ENCODE measurements at places on chromosomes 6 and 20.
A peak's percentile ranks its signal among the peaks of the same experiment; 100 is the strongest.

- DNase-seq = no peak
Observed at GRCh38 chr6:165223736-165224135, 85.7 kb downstream of the C6orf118 start.

- no peak for DNase-seq
Observed at GRCh38 chr20:12902992-12903391, 105.8 kb upstream of the SPTLC3 start.

DNA sequence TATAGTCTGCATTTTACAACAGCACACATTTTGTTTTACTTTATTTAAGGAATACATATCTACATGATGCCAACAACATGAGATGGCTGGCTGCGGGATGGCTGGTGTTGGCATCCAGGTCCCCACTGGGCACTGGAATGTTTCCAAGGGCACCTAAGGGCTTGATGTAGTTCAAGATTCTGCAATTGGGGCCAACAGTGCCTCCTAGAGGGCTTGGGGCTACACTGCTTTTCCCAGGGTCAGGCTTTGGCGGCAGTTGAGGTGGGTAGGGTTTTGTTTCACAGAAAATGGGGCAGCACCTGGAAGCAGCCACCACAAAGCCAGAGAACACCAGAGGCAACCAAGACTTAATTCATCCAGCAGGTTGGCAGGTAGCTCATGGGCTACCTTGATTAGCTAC, 202.2 kb upstream of the PRND start:
- DNase-seq = no peak

DNA sequence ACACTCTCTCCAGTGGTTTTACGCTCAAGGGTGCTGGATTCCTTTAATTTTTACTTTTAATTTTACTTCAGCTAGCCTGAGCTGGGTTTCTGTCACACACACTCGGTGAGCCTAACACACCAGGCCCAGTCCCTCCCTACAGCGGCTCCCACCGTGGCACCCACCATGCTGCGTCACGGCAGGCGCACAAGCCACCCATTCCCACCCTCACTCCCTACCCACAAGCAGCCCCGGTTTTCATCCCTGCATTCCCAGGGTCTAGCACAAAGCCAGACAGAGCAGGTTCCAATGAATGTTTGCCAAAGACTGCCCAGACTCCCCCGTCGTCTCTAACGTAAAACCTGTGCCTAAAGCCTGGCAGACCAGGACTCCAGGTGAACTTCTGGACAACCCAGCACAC, 50.3 kb downstream of the MYH7B start:
- DNase-seq = no peak

- no peak for DNase-seq
Observed at GRCh38 chr6:31403283-31404060, at the start of gene MICA. TSS of gene MICA (plus strand) at chr6:31403595. CDS start at chr6:31403633, 38 bp downstream.

DNA sequence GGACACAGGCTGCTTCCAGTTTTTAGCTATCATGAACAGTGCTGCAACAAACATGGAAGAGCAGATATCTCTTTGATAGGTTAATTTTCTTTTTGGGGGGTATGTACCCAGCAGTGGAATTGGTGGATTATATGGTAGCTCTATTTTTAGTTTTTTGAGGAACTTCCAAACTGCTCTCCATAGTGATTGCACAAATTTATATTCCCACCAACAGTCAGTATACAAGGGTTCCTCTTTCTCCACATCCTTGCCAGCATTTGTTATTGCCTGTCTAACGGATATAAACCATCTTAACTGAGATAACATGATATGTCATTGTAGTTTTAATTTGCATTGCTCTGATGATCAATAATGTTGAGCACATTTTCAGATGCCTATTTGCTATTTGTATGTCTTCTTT, 237.6 kb downstream of the MMUT start:
- no peak for DNase-seq

DNA sequence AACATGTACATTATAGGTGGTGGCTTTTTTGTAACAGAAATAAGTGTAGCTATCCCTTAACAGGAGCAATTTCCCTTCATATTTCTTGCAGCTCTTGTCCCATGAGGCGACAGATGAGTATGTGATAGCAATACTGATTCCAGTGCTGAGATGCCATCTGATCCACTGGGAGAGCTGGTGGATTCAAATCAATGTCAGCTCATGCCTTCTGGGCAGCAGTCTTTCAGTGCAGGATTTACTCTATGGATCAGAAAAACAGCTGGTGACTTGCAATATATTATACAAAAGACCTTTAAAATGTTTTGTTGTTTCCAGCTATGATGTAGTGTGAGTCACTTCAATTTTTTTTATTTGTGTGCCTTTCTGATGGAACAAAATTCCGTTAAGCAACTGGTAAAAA, 259.9 kb upstream of the SASH1 start:
- DNase-seq = no peak

DNA sequence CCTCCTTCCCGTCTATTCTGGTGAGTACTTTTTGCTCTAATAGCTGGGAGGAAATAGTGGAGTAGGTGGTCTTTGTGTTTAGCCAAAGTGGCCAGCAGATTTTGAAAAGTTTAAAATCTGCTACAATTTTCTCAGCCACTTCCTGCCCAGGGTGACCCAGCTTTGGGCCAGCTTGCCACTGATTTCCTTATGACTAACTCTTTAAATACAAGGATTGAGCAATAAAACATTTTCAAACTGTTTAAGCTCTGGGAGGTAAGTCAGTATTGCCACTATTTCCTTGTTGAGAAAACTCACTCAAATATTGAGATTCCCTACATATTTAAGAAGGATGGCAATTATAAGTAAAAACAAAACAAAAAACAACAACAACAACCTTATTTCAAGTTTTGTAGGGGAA, 54.5 kb downstream of the TRMT11 start:
- DNase-seq = no peak

GRCh38 chr6:78995346-78995745, 82.7 kb downstream of the PHIP start:
- DNase-seq = no peak

DNA sequence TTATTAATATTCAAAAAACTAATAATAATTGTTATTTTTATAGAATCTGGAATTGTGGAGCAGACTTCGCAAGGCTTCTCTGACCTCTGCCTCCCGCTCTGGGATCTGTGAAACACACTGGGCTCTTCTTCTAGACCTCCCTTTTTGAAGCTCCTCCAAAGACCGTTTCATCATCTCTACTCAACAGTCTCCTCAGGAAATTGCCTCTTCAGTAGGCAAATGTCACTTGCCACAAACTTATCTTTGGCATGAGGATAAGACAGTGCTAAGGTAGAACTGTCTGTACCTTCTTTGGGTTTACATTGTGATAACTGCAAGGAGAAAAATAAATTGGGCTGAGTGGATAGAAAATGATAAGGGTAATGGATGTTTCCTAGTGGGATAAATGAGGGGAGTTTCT, 2.3 kb upstream of the MAS1L start:
- DNase-seq = no peak

DNA sequence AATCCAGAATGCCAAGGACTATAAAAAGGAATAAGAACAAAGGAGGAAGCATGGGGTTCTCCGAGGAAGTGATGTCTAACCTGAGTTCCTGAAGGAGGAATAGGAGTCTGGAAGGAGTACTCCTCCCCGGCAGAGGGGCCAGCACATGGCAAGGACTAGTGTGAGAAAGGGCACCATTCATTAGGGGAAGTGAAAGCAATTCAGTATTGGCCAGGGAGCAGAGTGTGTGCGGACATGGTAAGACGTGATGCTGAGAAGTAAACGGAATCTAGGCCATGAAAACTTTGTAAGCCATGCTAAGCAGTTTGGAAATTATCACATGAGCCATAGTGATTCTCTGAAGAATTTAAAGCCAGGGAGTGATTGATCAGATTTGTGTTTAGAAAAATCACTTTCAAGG, 218.9 kb upstream of the PRDM1 start:
- no peak for DNase-seq

DNA sequence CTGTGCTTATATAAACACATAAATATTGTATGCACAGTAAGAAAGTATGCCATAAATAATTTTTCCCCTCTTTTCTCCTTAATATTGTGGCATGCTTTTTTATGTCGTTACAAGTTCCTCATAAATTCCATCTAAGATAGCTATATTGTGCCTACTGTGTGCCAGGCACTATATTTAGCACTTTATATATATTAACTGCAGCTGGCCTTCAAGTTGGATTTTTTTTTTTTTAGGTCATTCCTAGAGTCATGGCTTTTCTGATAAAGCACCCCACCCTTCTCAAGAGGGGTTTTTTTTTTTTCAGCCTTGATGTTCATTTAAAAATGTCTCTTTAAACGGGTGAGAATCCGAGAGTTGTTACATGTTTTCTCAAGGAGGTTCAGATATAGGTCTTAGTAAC, 42.8 kb upstream of the RNF8 start:
- DNase-seq = no peak

DNA sequence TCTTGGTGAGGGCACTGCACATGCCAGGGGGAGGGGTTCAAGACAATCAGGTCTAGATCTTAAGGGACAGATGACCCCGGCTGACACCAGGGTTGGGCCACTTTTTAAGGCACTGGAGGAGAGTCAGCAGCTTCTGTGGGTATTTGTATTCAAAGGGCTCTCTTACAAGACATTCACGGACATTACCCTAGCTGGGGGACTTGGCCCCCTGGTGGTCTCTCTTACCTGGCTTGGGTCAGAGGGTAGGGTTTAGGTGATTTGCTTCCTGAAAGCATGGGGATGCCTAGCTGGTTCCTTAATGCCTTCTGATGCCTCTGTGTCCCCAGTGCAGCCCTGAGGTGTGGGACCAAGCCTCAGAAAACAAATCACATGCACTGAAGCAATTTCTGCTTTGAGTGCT, 354.7 kb downstream of the CDC5L start:
- no peak for DNase-seq

DNA sequence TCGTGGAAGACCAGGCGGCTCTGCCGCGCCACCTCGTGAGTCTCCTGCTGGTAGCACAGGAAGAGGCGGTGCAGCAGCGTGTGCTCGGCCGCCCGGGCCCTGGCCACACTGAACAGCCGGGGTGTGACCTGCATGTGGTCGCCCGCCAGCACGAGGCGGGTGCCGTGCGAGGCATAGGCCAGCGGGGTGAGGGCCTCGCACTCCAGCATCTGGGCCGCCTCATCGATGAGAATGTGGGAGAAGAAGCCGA, 7.0 kb downstream of the HELZ2 start:
- no peak for DNase-seq

GRCh38 chr6:69584913-69585729, 211.7 kb downstream of the LMBRD1 start:
- no peak for DNase-seq

DNA sequence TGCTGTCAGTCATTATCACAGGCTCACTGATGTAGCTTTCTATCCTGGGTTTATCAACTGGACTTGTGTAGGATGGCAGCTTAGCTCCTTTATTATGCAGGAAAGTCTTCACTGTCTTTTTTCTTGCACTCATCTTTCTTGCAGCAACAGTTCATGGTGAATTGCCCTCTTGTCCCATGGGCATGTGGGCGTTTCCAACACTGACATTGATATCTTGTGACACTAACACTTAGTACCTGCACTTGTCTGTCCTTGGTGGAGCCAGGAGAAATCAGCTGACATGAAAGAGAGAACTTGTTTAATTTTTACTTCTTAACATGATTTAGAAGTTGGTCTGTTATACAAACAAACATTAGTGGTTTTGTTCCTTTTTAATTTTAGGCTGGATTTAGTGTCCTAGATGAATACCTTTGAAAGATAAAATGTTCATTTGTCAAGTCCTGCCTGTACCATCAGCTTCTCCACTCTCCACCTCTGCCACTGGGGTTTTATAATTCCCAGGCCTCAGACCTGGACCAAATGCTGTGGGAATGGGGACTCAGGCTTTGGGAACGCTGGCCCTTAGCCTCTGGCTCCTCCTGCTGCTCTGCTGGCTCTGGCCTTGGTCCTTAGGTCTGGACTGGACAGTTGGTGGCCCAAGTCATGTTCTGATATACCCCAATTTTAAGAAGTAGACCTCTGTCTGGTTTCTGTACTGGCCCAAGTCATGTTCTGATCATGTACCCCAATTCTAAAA, 161.0 kb upstream of the LAMP5 start:
- DNase-seq = no peak

DNA sequence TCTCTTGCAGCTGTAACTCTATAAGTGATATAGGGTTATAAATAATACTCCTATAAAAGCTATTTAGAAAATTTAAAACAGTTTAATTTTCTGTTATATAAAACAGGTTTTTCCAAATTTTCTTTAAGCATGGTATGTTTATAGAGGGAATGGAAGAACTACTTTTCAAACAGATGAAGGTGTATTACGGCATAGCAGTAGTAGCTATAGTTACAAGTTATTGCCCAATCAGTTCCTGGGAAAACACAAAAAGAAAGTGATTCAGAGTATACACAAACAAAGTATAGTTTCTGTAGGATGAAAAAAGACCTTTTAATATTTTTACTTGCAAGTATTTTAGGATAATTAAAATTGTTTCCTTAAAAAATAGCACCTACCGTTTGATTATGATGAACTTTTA, 9.8 kb downstream of the SLC17A5 start:
- DNase-seq = no peak

GRCh38 chr6:5869676-5870075, 137.0 kb downstream of the NRN1 start:
- no peak for DNase-seq

GRCh38 chr6:161947371-161947770, 673.5 kb upstream of the AGPAT4 start:
- DNase-seq = no peak

- DNase-seq = no peak
Observed at GRCh38 chr20:38131588-38132121, 33.4 kb downstream of the TGM2 start.

DNA sequence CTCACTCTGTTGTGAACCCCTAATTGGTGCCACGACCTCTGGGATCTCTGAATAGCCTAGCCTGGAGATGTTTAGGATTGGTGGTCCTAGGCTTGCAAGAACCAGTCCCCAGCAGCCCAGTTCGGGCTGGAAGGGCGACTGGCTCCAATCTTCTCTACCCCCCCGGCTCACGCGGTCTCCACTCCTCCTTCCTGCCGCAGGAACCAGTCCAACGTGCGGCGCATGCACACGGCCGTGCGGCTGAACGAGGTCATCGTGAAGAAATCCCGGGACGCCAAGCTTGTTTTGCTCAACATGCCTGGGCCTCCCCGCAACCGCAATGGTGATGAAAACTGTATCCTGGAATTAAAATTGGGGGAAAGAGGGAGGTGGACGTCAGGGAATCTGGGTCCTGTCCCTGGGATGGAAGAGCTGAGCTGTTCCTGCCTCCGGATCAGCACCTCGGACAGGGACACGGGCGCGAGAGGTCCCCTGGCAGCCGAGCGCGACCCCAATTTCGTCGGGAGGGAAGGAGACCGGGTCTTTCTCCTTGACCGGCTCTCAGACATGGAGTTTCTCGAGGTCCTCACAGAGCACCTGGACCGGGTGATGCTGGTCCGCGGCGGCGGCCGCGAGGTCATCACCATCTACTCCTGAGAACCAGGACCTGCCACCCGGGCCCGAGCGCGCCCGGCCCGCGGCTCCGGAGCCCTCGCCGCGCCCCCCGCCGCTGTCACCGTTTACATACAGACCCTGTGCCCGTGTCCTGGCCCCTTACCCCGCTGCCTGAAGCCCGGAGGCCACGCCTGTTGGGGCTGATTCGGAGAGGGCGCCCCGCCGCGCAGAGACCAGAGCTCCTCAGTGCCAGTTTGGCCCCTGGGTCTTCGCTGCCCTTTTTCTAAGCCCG, 28.2 kb downstream of the SLC12A5 start:
- peak; percentile 36 for DNase-seq

Measured in left renal pelvis (tissue), 4 donors.